ENCODE measurements at places on chromosomes 6 and 20. TPM values are rescaled to one million over a fixed set of nuclear protein-coding genes. Genes with fewer than 3 reads are reported as not detected.

- H3K4me3 ChIP-seq = peak within 1 kb of the TSS; percentile 38
- peak within 1 kb of the TSS; percentile 21 for H3K27ac ChIP-seq
- no peaks in the 10 kb centered on the region for H3K36me3 ChIP-seq
These were observed at the start of gene SYCP2L for GRCh38 chr6:10886691-10887502. TSS of gene SYCP2L (plus strand) at chr6:10887052. CDS start at chr6:10887127, 75 bp downstream.

The DNAH8 gene
- 0.24 TPM for total RNA-seq

DNA sequence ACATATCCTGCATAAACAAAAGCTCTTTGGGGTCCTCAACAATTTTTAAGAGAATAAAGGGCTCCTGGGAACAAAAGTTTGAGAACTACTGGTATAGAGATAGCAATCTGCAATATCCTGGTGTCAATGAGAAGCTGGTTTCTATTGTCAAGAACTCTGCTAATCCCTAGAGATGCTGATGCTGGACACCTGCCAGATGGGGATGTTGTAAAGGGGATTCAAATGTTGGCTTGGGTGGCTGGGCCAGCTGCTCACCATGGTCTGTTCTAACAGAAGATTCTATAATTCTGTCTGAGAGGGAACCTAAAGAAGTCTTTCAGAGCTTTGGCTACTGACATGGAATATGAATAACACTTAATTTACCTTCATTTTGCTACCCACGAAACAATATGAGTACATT, 137.8 kb downstream of the BTBD9 start:
- H3K27ac ChIP-seq = no peak overlapping the region
- DNase-seq = no peak
- no peaks in the 10 kb centered on the region for H3K4me1 ChIP-seq
- H3K27me3 ChIP-seq = no peaks in the 10 kb centered on the region
- no peak overlapping the region for H3K4me3 ChIP-seq

DNA sequence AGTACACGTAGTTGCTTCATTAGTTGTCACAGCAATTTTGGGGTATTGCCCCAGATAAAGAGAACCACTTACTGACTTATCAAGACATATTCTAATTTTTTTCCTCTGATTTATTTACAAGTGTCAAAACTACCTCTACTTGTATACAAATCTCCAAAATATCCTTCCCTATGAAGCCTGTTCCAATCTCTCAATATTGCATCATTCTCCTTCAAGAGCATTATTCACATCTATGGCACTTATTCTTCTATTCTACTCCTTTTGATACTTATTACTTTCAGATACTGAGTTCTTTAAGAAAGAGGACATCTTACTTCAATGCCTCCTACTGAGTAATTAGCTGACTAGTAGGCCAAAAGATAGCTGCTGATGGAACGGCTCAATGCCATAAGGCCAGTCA, 105.2 kb downstream of the SMLR1 start:
- DNase-seq = no peak
- H3K4me1 ChIP-seq = peaks cover 16% of the 10 kb centered on the region
- no peaks in the 10 kb centered on the region for H3K27me3 ChIP-seq
- no peaks in the 10 kb centered on the region for H3K36me3 ChIP-seq

DNA sequence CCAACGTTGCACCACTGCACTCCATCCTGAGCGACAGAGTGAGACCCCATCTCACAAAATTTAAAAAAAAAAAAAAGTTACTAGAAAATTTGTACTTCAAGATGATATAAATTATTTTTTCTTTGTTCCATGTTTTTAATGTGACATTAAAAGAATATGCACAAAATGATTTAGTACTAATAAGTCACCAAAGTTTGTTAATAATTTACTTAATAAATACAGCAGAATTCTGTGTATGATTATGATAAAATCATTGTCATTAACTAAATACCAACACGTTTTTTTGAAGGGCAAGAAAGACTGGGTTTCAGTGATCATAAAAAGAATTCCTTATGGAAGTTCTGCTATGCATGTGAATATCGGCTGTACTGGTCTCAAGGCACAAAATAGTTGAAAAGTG, 28.1 kb downstream of the GOPC start:
- peaks cover 50% of the 10 kb centered on the region for H3K36me3 ChIP-seq
- no peaks in the 10 kb centered on the region for H3K4me1 ChIP-seq
- no peaks in the 10 kb centered on the region for H3K27me3 ChIP-seq
- no peak overlapping the region for H3K27ac ChIP-seq
- H3K4me3 ChIP-seq = no peak overlapping the region
- DNase-seq = no peak

GRCh38 chr20:10006447-10007090, 28.2 kb upstream of the ANKEF1 start:
- no peak overlapping the region for H3K4me3 ChIP-seq
- no peak overlapping the region for H3K27ac ChIP-seq
- H3K27me3 ChIP-seq = no peaks in the 10 kb centered on the region
- no peak for DNase-seq
- no peaks in the 10 kb centered on the region for H3K4me1 ChIP-seq

GRCh38 chr6:151958332-151958731, 150.8 kb downstream of the ESR1 start:
- H3K27me3 ChIP-seq = no peaks in the 10 kb centered on the region
- H3K4me1 ChIP-seq = no peaks in the 10 kb centered on the region
- H3K27ac ChIP-seq = no peak overlapping the region
- H3K36me3 ChIP-seq = no peaks in the 10 kb centered on the region
- no peak for DNase-seq

The FBXO9 gene
- 72.0 TPM for total RNA-seq

DNA sequence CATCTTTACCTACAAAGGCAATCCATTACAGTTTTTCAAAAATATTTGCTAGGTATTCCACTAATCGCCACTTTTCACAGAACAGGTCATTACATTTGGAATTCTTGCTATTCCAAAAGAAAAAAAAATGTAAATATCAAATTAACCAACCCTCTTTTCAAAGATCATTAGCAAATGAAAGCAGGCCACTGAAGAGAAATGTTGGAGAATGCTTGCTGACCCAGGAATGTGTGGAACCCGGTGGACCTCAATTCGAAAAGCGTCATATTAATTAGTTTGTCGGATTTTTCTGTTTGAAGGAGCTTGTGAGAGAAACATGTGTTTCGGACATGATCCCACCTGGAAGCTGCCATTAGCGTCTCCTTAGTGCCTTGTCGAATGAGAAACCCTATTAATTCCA, 27.9 kb upstream of the SERPINB9 start:
- H3K4me1 ChIP-seq = peaks cover 6% of the 10 kb centered on the region
- H3K36me3 ChIP-seq = no peaks in the 10 kb centered on the region
- no peak overlapping the region for H3K4me3 ChIP-seq
- DNase-seq = no peak
- no peak overlapping the region for H3K27ac ChIP-seq

GRCh38 chr20:31919410-31920155, 32.3 kb downstream of the PDRG1 start:
- DNase-seq = no peak
- H3K36me3 ChIP-seq = no peaks in the 10 kb centered on the region
- no peaks in the 10 kb centered on the region for H3K4me1 ChIP-seq

- H3K27ac ChIP-seq = no peak overlapping the region
- H3K4me1 ChIP-seq = no peaks in the 10 kb centered on the region
- no peaks in the 10 kb centered on the region for H3K27me3 ChIP-seq
These were observed 119.9 kb downstream of the UST start for GRCh38 chr6:148866657-148867268.

GRCh38 chr20:14264869-14265268, 72.5 kb downstream of the FLRT3 start:
- no peaks in the 10 kb centered on the region for H3K36me3 ChIP-seq
- H3K27me3 ChIP-seq = no peaks in the 10 kb centered on the region
- no peak for DNase-seq
- no peak overlapping the region for H3K4me3 ChIP-seq
- no peaks in the 10 kb centered on the region for H3K4me1 ChIP-seq

DNA sequence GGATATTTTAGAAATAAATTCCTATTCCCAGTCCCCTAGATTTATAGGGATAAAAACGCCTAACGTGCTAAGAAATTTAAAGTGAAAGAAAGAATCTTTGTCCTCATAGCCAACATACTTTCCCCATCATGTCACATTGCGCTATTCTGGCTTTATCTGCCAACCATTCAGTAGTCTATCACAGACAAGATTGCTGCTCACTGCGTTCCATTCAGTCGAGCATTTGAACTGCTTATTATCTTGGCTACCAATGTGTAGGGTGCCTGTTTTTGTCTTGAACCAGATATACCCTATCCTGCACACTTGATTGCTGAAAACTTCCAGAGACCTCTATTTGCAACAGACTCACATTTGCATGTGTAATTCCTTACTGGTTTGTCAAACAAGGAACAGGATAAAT, 751.5 kb downstream of the EPHA7 start:
- DNase-seq = no peak
- no peaks in the 10 kb centered on the region for H3K36me3 ChIP-seq
- H3K4me3 ChIP-seq = no peak overlapping the region
- no peaks in the 10 kb centered on the region for H3K27me3 ChIP-seq
- H3K27ac ChIP-seq = no peak overlapping the region
- H3K4me1 ChIP-seq = no peaks in the 10 kb centered on the region

- peaks cover 2% of the 10 kb centered on the region for H3K4me1 ChIP-seq
- H3K36me3 ChIP-seq = no peaks in the 10 kb centered on the region
- DNase-seq = no peak
- H3K27ac ChIP-seq = no peak overlapping the region
These were observed 57.2 kb downstream of the CNKSR3 start for GRCh38 chr6:154453329-154453728.
